ENCODE measurements at places on chromosomes 7 and 10.

DNA sequence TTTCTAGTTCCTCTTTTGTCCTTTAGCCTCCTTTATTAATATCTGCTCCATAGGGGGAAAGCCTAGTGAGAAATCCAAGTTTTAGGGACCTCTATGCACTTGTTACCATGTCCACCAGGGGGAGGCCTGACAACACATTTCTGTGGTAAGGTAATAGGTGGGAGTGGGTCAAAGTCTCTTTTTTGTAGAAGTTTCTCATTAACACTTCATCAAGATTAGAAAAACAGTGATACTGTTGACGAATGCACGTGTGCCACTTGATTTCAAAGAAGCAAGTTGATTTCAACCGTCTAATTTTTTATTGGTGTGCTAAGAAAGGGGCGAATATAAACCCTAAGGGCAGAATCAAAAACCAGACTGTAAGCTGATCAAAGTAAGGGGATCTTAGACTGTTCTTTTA lies 30.6 kb downstream of the CISD1 start:
- peak; percentile 38 for DNase-seq

GRCh38 chr10:5545426-5545777 lies 20.6 kb downstream of the CALML3 start:
- DNase-seq, result no peak

DNA sequence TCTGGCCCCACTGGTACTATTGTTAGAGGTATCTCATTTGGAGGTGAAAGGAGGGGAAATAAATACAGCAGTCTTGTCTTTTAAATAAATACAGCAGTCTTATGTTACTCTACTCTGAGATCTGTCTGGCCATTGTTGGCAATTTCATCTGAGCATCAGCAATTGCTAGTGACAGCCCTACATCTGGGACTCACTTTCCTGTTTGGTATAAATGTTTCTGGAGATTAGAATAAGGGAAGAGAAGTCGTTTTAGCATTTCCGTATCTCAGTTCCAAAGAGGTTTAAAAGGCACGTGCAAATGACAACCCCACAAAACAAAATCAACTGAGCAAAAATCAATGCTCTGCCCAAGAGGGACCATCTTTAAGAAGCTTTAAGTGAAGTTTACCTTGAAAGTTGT lies 18.1 kb upstream of the CNNM2 start:
- no peak for DNase-seq

GRCh38 chr10:51649064-51649463 lies 50.3 kb downstream of the CSTF2T start:
- no peak for DNase-seq

- no peak for DNase-seq
Measured at GRCh38 chr10:58896229-58896628, 280.2 kb upstream of the PHYHIPL start.

DNA sequence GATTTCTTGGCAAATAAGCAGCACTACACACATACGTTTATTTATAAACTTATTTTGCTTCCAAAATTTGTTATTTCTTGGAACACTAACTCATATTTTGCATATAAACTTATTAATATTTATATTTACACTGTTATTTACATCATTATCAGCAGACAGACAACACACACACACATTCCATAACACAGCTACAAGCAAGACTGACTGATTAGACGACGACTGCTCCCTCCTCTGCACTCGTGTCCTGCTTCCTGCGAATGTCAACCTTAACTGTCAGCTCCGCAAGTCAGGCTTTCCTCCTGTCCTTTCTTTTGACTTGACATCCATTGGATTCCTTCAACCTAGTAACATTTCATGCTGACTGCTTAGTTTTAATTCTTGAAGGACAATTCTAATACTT lies 96.6 kb downstream of the ATE1 start:
- DNase-seq, result no peak

GRCh38 chr7:22066522-22066921 lies 120.8 kb upstream of the CDCA7L start:
- DNase-seq, result no peak

DNA sequence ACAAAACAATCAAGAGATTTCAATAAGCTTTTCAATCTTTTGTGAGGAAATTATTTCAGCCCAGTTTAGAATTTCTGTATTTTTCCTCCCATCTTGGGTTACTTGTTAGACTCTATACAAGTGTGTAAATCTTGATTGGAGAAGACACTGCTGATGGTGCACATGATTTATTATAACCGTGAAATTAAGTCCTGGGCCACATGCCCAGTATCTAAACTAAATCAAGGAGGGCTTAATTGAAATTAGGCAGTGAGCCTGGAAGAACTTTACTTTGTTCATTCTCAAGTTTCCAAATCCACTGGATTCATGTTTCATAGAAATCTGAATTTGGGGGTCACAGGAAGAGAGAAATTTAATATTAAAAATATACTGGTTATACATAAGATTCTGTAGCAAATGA lies 44.5 kb downstream of the CSTF2T start:
- peak; percentile 37 for DNase-seq

Measured in muscle of back (tissue), 13 donors.